ENCODE measurements at places on chromosomes 2 and 18.

DNA sequence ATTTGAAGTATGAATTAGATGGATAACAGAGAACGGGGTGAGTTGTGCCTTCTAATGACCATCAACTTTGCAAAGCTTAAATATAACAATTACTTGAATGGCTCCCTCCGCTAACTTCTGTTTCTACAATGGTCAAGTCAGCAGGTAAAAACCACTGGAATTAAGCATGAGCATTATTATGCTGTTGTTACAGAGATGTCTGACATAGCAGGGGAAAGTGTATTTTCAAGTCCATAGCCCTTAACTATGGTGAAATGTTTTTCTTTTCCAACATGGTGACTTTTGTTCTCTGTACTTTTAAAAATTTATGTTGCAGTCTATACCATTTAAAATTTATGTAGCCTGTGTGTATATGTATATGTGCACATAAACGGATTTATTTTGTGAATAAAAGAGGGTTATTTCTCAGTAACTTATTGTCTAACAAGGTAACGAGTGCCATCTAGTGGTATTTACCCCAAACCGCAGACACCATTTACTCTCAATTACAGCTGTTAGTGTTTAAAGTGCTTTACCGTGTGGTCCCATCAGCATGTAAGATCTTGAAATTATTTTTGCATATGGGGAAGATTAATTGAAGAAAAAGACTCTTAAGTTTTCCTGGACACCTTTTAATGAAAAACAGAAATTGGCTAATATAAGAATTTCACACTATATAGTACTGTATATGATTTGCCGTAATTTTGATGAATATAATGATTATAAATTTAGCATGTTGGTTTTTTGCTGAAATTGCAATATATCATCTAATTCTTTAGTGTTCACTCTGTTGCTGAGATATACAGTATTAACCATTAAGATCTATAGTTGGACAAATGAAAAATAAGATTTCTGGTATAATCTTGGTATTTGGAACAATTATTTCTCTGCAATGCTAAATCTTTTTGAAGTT is 78.2 kb downstream of the UBE2E3 start:
- DNase-seq, result peak; percentile 21

DNA sequence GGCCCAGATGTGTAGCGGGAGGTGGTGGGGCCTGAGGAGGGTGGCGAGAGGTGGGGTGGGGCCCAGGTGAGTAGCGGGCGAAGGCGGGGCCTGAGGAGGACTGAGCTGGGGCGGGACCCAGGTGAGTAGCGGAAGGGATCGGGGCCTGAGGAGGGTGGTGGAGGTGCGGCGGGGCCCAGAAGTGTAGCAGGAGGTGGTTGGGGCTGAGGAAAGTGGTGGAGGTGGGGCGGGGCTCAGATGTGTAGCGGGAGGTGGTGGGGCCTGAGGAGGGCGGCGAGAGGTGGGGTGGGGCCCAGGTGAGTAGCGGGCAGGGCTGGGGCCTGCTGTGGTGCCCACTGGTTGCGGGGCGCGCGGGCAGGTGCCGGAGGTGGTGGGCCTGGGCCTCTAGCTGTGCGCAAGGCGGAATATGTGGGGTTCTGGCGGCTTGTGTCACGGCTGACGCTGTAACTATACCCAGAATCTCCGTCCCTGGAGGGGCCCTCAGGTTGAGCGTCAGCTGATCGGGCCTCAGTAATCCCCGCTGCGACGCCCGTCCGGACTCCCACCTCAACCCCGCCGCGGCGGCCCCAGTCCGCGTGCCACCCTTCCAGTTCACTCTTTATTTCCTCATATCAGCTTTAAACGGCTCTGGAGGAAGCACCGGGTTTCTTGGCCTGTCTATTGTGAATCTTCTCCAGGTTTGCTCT is 866 bp upstream of the SF3B6 start:
- peak; percentile 31 for DNase-seq

GRCh38 chr2:18432999-18433398 is 127.5 kb downstream of the RDH14 start:
- peak; percentile 36 for DNase-seq

GRCh38 chr2:49788300-49788699 is 634.0 kb upstream of the FSHR start:
- no peak for DNase-seq

GRCh38 chr2:102138331-102138730 is 4.2 kb upstream of the IL1R1 start:
- no peak for DNase-seq

DNA sequence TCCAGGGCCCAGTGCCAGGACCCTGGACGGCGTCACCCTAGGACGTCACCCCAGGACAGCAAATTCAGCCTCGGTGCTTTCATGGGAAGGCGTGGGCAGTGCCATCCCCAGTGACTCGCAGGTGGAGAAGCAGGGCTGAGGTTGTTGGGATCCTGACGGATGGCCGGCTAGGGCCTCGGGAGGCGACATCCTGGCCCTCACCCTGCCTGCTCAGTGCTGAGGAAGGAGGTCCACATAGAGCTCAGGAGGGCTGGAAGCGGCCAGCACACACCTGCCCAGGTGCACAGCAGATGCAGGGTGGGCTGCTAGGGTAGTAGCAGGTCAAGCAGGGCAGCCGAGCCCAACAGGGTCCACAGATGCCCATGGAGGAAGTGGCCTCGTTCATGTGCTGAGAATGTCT is 482.0 kb upstream of the SALL3 start:
- no peak for DNase-seq

DNA sequence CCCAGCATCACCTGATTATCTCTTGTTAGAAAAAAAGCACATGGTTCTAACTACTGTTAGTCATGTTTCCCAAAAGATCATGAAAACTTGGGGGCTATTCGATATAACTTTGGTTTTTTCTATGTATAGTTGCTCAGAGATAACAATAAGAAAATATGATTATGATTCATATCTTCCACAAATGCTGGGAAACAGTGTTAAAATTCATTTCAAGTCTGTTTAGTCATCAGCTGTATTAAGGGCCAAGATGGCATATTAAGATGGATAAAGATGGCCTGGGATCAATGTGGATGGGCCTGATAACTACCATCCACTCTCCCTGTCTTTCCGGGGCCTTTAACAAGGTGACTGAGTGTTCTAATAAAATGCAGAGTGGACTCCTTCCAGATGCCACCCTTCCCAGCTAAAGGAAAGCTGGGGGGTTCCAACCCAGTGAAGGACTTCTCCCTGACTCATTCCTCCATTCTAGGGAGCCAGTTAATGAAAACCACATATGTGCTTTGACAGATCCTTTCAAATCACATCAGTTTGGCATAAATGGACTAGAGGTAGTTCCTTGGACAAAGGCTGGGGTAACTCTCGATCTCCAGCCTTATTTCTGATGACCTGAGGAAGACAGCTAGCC is 221.6 kb downstream of the VAPA start:
- no peak for DNase-seq
